ENCODE measurements at places on chromosomes 2 and 18. TPM values are rescaled to one million over a fixed set of nuclear protein-coding genes. Genes with fewer than 3 reads are reported as not detected.

- no peaks in the 10 kb centered on the region for H3K36me3 ChIP-seq
- H3K4me3 ChIP-seq, result no peak overlapping the region
- DNase-seq, result no peak
- no peaks in the 10 kb centered on the region for H3K27me3 ChIP-seq
- H3K4me1 ChIP-seq, result no peaks in the 10 kb centered on the region
Observed at GRCh38 chr2:210584834-210585233, 28.4 kb downstream of the CPS1 start.

- no peaks in the 10 kb centered on the region for H3K36me3 ChIP-seq
- no peaks in the 10 kb centered on the region for H3K4me1 ChIP-seq
- no peak for DNase-seq
- H3K27me3 ChIP-seq, result no peaks in the 10 kb centered on the region
- H3K27ac ChIP-seq, result no peak overlapping the region
- no peak overlapping the region for H3K4me3 ChIP-seq
Observed at GRCh38 chr2:107530046-107530445, 296.6 kb upstream of the RGPD4 start.

The SOS1 gene
- total RNA-seq, result 41.2 TPM

DNA sequence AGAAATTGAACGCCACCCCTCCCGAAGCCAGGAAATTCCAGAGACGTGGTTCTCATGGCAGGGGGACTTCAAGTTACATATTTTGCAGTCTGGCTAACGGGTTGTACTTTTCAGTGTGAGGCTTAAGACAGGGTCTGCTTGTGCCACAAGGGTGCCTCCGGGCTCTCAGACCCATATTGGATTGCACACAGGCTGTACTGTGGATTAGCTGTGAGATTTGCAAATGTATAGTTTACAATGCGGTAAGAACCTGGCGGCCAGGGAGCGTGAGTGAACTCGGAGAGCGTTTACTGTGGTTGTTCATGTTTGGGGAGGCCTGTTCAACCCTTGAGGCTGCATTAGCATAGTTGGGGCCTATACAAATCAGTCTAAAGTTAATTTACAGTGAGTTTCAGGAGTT is 143.9 kb upstream of the SIX2 start:
- peaks cover 11% of the 10 kb centered on the region for H3K27me3 ChIP-seq
- H3K36me3 ChIP-seq, result no peaks in the 10 kb centered on the region
- H3K4me1 ChIP-seq, result no peaks in the 10 kb centered on the region
- no peak overlapping the region for H3K27ac ChIP-seq

The RTKN gene
- total RNA-seq, result 1.6 TPM

GRCh38 chr18:551404-552061 is 28.6 kb upstream of the CETN1 start:
- no peak for DNase-seq
- H3K27ac ChIP-seq, result no peak overlapping the region
- no peak overlapping the region for H3K4me3 ChIP-seq
- no peaks in the 10 kb centered on the region for H3K36me3 ChIP-seq

GRCh38 chr2:237726401-237726830 is 72.2 kb upstream of the RBM44 start:
- no peak overlapping the region for H3K4me3 ChIP-seq
- no peaks in the 10 kb centered on the region for H3K27me3 ChIP-seq
- peaks cover 77% of the 10 kb centered on the region for H3K4me1 ChIP-seq

- H3K27ac ChIP-seq, result no peak overlapping the region
- DNase-seq, result no peak
- no peaks in the 10 kb centered on the region for H3K4me1 ChIP-seq
- H3K36me3 ChIP-seq, result no peaks in the 10 kb centered on the region
- peaks cover 5% of the 10 kb centered on the region for H3K27me3 ChIP-seq
- no peak overlapping the region for H3K4me3 ChIP-seq
Observed at GRCh38 chr18:44859751-44860439, 179.2 kb downstream of the SETBP1 start.

DNA sequence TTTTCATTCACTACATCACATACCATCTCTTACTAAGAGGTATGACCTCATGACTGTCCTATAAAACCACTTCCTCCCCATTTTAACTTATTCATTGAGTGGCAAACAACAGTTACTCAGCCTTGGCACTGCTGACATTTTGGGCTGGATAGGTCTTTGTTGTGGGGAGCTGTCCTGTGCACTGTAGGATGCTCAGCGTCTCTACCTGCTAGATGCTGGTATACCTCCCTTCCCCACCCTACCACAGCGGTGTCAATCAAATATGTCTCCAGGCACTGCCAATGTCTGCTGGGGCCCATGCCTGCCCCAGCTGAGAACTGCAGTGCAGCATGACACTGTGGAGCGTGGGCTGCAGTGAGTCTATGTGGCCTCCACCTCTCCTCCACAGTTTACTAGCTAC is 76.3 kb upstream of the MGAT4A start:
- no peak overlapping the region for H3K27ac ChIP-seq
- peak; percentile 43 for DNase-seq
- peaks cover 9% of the 10 kb centered on the region for H3K4me1 ChIP-seq
- no peaks in the 10 kb centered on the region for H3K36me3 ChIP-seq
- H3K27me3 ChIP-seq, result no peaks in the 10 kb centered on the region
- no peak overlapping the region for H3K4me3 ChIP-seq

GRCh38 chr18:10508591-10508990 is 17.2 kb upstream of the NAPG start:
- H3K4me3 ChIP-seq, result no peak overlapping the region
- H3K27me3 ChIP-seq, result peaks cover 31% of the 10 kb centered on the region
- peaks cover 11% of the 10 kb centered on the region for H3K36me3 ChIP-seq
- H3K27ac ChIP-seq, result no peak overlapping the region

DNA sequence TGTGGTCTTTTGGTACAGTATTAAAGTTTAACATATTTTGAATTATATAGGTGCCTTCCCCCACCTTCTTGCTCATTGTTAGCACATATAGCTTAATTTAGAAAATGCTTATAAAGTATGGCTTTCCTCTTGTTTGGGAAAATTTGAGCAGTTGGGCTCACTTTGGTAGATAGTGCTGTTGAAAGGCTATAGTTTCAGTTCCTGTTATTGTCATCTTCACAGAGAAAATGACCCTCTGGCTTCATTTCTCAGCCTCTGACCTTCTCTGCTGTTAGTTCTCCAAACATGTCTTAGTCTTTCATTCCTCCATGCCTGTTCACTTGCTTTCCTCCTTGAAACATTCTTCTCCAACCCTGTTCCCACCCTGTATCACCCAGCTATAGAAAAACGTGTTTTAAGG is 200.6 kb downstream of the WDR7 start:
- H3K36me3 ChIP-seq, result peaks cover 3% of the 10 kb centered on the region
- H3K27me3 ChIP-seq, result no peaks in the 10 kb centered on the region
- H3K4me3 ChIP-seq, result no peak overlapping the region
- no peak for DNase-seq
- no peaks in the 10 kb centered on the region for H3K4me1 ChIP-seq

The DSG4 gene
- not detected for total RNA-seq

- H3K4me1 ChIP-seq, result no peaks in the 10 kb centered on the region
- no peaks in the 10 kb centered on the region for H3K36me3 ChIP-seq
- H3K4me3 ChIP-seq, result no peak overlapping the region
- peaks cover 4% of the 10 kb centered on the region for H3K27me3 ChIP-seq
- DNase-seq, result no peak
Observed at GRCh38 chr18:629269-630150, 27.9 kb upstream of the TYMS start.

The GAD1 gene
- 2.6 TPM for total RNA-seq

- DNase-seq, result peak; percentile 22
- H3K4me3 ChIP-seq, result no peak overlapping the region
- no peaks in the 10 kb centered on the region for H3K4me1 ChIP-seq
- no peaks in the 10 kb centered on the region for H3K27me3 ChIP-seq
Observed at GRCh38 chr2:78979380-78980151, 45.9 kb upstream of the REG3G start.

Measured in activated CD4-positive, alpha-beta memory T cell treated with anti-CD3 and anti-CD28 coated beads for 36 hours (primary cell).